CD4-positive, CD25-positive, alpha-beta regulatory T cell (primary cell): ENCODE measurements at places on chromosomes 3 and 15. TPM values are rescaled to one million over a fixed set of nuclear protein-coding genes. Genes with fewer than 3 reads are reported as not detected.

GRCh38 chr3:138456961-138457862 is 22.8 kb downstream of the ESYT3 start:
- H3K4me1 ChIP-seq = peaks cover 6% of the 10 kb centered on the region
- no peaks in the 10 kb centered on the region for H3K36me3 ChIP-seq
- no peak overlapping the region for H3K4me3 ChIP-seq
- H3K27ac ChIP-seq = no peak overlapping the region

WNT5A gene
- not detected for total RNA-seq

- no peaks in the 10 kb centered on the region for H3K36me3 ChIP-seq
- H3K4me3 ChIP-seq = peak overlapping the region; percentile 74
- no peak for DNase-seq
- no peaks in the 10 kb centered on the region for H3K27me3 ChIP-seq
- peaks cover 37% of the 10 kb centered on the region for H3K4me1 ChIP-seq
- peak overlapping the region; percentile 99 for H3K27ac ChIP-seq
Observed at GRCh38 chr3:150764566-150764965, 1.6 kb upstream of the SIAH2 start.

NEIL1 gene
- 23.7 TPM for total RNA-seq

- peaks cover 24% of the 10 kb centered on the region for H3K36me3 ChIP-seq
- no peaks in the 10 kb centered on the region for H3K27me3 ChIP-seq
- no peaks in the 10 kb centered on the region for H3K4me1 ChIP-seq
- H3K4me3 ChIP-seq = no peak overlapping the region
- DNase-seq = no peak
Observed at GRCh38 chr3:113428581-113428980, 12.7 kb downstream of the CFAP44 start.

GRCh38 chr3:175227126-175227525 is 368.0 kb downstream of the NAALADL2 start:
- no peaks in the 10 kb centered on the region for H3K36me3 ChIP-seq
- no peaks in the 10 kb centered on the region for H3K4me1 ChIP-seq
- H3K27me3 ChIP-seq = no peaks in the 10 kb centered on the region
- H3K27ac ChIP-seq = no peak overlapping the region
- no peak for DNase-seq

DNA sequence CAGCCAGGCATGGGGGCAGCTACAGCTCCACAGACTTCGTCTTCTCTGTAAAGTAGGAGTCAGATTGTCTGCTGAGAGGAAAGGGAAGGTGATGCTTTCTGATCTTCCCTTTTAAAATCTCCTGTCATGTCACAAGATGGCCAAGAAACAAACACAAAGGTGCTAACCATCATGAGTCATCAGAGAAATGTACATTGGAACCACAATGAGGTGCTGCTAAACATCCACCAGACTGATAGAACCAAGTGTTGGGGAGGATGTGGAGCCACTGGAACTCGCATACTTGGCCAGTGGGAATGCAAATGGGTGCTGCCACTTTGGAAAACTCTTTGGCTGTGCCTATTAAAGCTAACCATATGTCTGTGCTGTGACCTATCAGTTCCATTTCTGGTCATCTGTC is 268.8 kb downstream of the SLCO3A1 start:
- no peak overlapping the region for H3K4me3 ChIP-seq
- no peak overlapping the region for H3K27ac ChIP-seq
- H3K27me3 ChIP-seq = no peaks in the 10 kb centered on the region
- H3K4me1 ChIP-seq = no peaks in the 10 kb centered on the region

- no peaks in the 10 kb centered on the region for H3K36me3 ChIP-seq
- DNase-seq = no peak
- H3K27ac ChIP-seq = no peak overlapping the region
- no peaks in the 10 kb centered on the region for H3K4me1 ChIP-seq
- no peaks in the 10 kb centered on the region for H3K27me3 ChIP-seq
Observed at GRCh38 chr15:43880406-43881194, 53.8 kb downstream of the WDR76 start.

MEIS2 gene
- total RNA-seq = not detected

GRCh38 chr15:40345867-40346578 is 4.8 kb upstream of the PHGR1 start:
- H3K4me1 ChIP-seq = peaks cover 4% of the 10 kb centered on the region
- H3K27ac ChIP-seq = no peak overlapping the region
- H3K27me3 ChIP-seq = no peaks in the 10 kb centered on the region
- H3K4me3 ChIP-seq = no peak overlapping the region
- no peak for DNase-seq

DNA sequence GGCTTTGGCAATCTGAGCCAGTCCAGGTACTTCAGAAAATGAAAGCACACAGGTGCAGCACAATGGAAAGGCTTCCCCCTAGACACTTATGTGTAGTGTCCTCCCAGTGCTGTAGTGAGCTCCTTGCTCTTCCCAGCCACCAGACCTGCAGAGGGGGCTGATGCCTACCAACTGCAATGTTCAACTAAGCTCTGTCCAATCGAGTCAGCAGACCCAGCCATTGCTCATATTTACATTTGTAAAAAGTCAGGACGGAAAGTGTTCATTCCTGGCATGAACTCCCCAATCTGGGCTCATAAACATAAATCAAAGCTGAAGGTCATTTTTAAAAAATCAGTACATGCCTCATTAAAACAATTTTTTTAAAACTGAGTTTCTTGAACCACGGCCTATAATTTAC is 73.0 kb downstream of the FOXP1 start:
- H3K4me1 ChIP-seq = peaks cover 14% of the 10 kb centered on the region
- H3K27me3 ChIP-seq = no peaks in the 10 kb centered on the region
- no peak overlapping the region for H3K4me3 ChIP-seq
- no peak overlapping the region for H3K27ac ChIP-seq
- H3K36me3 ChIP-seq = no peaks in the 10 kb centered on the region

DNA sequence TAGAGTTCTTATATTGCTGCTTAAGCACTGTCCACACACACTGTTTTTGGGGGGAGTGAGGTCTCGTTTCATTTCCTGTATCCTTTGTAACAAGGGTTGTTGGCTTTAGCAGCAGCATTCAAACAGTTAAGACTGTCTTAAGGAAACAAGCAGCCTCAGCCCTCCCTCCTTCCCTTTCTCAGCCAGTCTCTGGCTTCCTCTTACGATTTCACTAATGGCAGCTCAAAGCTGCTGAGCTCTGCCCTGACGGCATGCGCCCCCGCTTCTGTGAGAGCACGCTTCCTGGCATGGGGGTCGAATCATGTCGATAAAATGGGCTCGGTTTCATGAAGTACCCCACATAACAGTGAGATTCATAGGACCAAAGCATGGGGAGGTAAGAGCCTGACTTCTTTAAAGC is 105.0 kb downstream of the KLHL25 start:
- peaks cover 28% of the 10 kb centered on the region for H3K36me3 ChIP-seq
- H3K4me1 ChIP-seq = peaks cover 78% of the 10 kb centered on the region
- peak; percentile 93 for DNase-seq
- no peaks in the 10 kb centered on the region for H3K27me3 ChIP-seq

GRCh38 chr3:35782355-35782754 is 143.0 kb downstream of the ARPP21 start:
- H3K27ac ChIP-seq = no peak overlapping the region
- no peaks in the 10 kb centered on the region for H3K27me3 ChIP-seq
- H3K4me3 ChIP-seq = no peak overlapping the region
- no peaks in the 10 kb centered on the region for H3K36me3 ChIP-seq
- DNase-seq = no peak
- no peaks in the 10 kb centered on the region for H3K4me1 ChIP-seq

GRCh38 chr15:41079717-41080116 is 36.4 kb downstream of the INO80 start:
- no peaks in the 10 kb centered on the region for H3K4me1 ChIP-seq
- DNase-seq = no peak
- H3K4me3 ChIP-seq = no peak overlapping the region
- H3K36me3 ChIP-seq = peaks cover 75% of the 10 kb centered on the region
- H3K27me3 ChIP-seq = no peaks in the 10 kb centered on the region

- H3K27me3 ChIP-seq = no peaks in the 10 kb centered on the region
- no peak for DNase-seq
- H3K27ac ChIP-seq = no peak overlapping the region
- H3K4me3 ChIP-seq = no peak overlapping the region
Observed at GRCh38 chr3:35929158-35929557, 289.8 kb downstream of the ARPP21 start.

DNA sequence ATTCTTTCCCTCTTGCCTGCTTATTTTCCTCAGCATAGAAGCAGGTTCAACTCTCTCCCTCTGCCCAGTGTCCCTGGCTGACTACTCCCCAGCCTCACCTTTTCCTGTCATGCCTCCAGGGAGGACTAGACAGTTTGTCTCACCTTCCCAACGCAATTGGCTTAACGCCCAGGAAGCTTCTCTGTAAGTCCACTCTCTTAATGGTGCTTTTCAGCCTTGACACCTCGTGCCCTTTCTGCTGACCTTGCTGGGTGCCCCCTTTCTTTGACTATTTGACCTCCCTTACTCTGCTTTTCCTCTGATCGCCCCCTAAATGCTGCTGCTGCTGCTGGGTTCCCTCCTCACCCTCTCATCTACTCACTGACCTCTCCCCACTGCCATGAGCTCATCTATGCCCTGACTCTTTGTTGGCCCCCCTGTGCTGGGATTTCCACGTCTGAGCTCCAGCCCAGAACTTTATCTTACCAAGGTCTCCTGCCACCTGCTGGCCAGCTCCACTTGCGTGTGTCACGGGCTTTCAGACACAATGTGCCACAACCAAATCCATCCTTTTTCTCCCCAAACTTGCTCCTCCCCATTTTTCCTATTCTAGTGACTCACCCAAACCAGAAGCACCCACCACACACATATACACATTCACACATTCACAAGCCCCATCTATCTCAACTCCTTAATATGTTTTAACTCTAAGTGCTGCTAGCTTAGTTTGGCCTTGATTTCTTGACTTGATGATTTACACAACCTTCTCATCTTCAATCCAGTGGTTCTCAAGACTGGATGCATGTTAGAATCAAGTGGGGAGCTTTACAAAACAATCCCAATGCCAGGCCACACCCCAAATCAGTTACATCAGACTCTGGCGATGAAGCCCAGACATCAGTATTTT is 16.6 kb downstream of the EPB42 start:
- H3K27ac ChIP-seq = no peak overlapping the region
- no peaks in the 10 kb centered on the region for H3K4me1 ChIP-seq
- peak; percentile 53 for DNase-seq
- no peaks in the 10 kb centered on the region for H3K36me3 ChIP-seq
- no peak overlapping the region for H3K4me3 ChIP-seq

DNA sequence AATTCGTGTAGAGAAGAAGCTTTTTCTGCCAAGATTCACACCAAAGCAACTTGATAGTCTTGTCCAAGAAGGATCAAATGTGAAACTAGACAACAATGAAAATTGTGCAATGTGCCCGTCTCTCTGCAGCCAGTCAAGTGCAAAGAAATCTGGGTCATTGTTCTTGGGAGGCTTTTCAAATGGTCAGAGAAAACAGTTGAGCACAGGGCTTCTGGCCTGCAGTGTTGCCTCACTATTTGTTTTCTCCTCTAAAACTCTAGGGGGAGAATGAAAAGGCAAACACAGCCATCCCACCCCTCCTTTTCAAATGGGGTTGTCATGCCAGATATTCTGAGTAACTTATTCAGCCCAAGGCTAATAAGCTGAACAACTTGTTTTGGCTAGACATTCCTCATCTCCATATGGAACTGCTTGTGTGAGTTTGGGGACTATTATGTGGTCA is 417.6 kb upstream of the CDIN1 start:
- H3K4me3 ChIP-seq = no peak overlapping the region
- no peak overlapping the region for H3K27ac ChIP-seq
- DNase-seq = no peak

- no peak for DNase-seq
- no peaks in the 10 kb centered on the region for H3K27me3 ChIP-seq
- no peaks in the 10 kb centered on the region for H3K36me3 ChIP-seq
- no peaks in the 10 kb centered on the region for H3K4me1 ChIP-seq
- no peak overlapping the region for H3K4me3 ChIP-seq
Observed at GRCh38 chr3:134699141-134699711, 48.4 kb upstream of the KY start.

DNA sequence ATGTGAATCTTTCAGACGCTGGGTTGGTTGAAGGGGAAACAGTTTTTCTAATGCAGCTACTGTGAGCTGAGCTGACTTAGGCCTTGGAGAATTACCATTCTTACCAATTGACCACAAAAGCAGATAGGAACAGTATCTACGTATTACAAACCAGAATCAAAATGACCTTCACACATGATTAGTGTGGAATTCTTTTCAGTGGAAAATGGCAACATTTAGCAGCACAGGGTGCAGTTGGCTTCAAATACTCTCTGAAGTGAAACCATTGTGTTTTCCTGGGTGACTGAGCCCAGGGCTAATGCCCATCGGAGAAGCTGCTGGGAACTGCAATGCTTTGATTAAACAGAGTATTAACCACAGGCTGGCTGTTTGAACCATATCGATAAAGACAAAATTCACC is 40.2 kb upstream of the GOLGA8J start:
- no peaks in the 10 kb centered on the region for H3K4me1 ChIP-seq
- no peaks in the 10 kb centered on the region for H3K27me3 ChIP-seq
- H3K36me3 ChIP-seq = no peaks in the 10 kb centered on the region
- H3K4me3 ChIP-seq = no peak overlapping the region
- H3K27ac ChIP-seq = no peak overlapping the region
- DNase-seq = no peak

UBAP1L gene
- total RNA-seq = 10.1 TPM

DNA sequence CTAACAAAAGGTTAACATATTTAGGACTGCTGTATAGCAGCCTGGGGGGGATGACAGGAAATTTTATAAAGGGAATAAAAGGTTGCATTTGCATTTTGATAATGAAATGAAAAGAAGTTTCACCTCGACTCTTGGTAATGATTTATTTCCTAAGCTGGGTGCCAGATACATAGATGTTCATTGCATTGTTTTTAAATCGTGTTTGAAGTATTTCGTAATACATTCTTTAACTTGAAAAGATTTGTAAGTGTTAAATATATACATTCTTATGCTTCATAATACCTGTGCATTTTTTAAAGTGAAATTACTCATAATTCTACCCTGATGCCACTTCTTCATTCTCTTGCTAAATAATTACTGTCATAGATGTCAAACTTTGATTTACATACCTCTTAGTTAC is 22.8 kb downstream of the LDHAL6B start:
- no peak overlapping the region for H3K27ac ChIP-seq
- no peaks in the 10 kb centered on the region for H3K4me1 ChIP-seq
- H3K4me3 ChIP-seq = no peak overlapping the region
- H3K27me3 ChIP-seq = peaks cover 4% of the 10 kb centered on the region

- H3K4me3 ChIP-seq = no peak overlapping the region
- no peak for DNase-seq
- no peak overlapping the region for H3K27ac ChIP-seq
- no peaks in the 10 kb centered on the region for H3K4me1 ChIP-seq
- H3K36me3 ChIP-seq = no peaks in the 10 kb centered on the region
Observed at GRCh38 chr3:117763561-117763960, 1054.0 kb downstream of the TUSC7 start.
